ENCODE measurements at places on chromosomes 3 and 15.

GRCh38 chr3:72092778-72093177 lies 307.8 kb upstream of the PROK2 start:
- DNase-seq, result no peak

DNA sequence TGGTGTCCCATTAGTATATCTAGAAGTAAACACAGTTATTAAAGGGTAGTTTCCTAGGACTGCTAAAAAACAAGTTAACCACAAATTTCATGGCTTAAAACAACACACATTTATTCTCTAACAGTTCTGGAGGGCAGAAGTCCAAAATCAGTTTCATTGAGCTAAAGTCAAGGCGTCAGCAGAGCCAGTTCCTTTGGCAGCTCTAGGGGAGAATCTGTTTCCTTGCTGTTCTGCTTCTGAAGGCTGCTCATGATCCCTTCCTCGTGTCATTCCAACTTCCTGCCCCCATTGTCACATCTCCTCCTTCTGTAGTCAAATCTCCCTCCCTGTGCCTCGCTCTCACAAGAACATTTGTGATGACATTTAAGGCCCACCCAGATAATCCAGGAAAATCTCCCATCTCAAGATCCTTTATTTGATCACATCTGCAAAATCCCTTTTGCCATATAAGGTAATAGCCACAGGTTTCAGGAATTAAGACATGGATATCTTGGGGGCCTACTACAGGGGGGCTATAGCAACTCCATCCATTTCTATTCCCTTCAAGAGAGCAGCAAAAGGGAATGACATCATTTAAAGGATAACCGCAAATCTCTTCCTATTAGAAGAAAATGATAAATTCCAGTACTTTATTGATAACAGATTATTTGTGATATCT lies 50.1 kb downstream of the GPR176 start:
- no peak for DNase-seq

- peak; percentile 71 for DNase-seq
Measured at GRCh38 chr3:127694467-127695215, 21.9 kb downstream of the ABTB1 start.

GRCh38 chr3:131903988-131904415 lies 130.8 kb downstream of the CPNE4 start:
- no peak for DNase-seq

GRCh38 chr15:79010278-79010677 lies 65.4 kb upstream of the CTSH start:
- no peak for DNase-seq

- DNase-seq, result no peak
Measured at GRCh38 chr3:126900859-126901540, 81.9 kb upstream of the PLXNA1 start.

GRCh38 chr3:74390121-74390877 lies 224.2 kb downstream of the CNTN3 start:
- peak; percentile 49 for DNase-seq

GRCh38 chr3:192819001-192819569 lies 91.7 kb upstream of the FGF12 start:
- no peak for DNase-seq

DNA sequence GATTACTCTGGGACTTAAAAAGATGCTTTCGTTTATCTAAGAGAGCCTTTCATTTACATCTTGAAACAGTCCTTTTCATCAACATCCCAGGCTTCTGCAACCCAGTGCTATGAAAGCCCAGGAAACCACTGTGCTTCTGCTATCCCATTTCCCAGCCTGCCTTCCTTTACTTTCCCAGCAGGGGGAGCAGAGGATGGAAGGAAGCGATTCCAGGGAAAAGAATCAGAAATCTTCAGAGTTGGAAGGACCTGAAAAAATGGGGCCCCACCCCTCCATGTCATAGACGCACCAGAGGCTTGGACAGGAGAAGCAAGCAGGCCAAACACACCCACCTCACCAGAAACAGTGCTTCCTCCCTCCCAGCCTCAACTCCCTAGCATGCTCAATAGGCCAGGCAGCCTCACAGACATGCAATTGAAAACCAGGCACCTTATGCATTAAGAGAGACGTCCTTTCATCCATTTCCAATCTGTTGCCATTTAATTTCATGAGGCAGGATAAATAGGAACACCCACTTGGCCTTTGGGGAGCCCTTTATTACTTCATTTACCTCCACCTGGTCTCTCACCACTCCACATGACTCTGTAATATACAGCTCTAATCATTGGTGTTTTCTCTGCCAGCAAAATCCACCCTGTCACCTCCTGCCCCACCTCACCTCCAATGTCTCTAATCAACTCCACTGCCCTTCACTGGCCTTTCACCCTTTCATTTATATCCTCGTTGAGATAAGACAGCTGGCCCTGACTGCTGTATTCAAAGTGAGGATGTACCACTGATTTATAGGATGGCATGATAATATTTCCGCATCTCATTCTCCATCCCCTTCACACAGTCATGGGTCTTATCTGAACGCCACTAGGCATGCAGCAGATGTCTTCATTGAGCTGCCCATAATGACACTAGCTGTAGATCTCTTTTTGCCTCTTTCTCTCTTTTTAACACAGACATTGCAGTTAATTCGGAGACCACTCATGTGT lies 583.9 kb downstream of the NTRK3 start:
- DNase-seq, result peak; percentile 79

DNA sequence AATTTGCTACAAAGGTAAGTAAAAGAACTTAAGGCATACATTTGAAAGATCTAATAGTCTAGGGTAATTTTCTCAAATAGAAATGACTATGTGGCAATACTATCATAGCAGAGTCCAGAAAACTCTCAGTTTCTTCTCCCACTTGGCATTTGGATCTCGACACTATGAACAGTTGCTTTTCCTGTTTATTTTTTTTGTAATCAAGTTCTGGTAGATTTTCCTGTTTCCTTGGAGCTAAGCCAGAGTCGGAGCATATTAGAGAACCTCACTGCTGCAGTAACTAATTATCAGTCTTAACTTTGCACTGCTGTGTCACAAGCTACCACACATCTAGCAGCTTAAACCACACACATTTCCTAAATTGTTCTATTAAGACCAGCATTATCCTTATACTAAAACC lies 44.9 kb upstream of the ZNF385D start:
- no peak for DNase-seq

GRCh38 chr15:99564221-99565048 lies 1.3 kb upstream of the MEF2A start:
- DNase-seq, result no peak

GRCh38 chr3:42025370-42026138 lies 63.7 kb upstream of the ULK4 start:
- peak; percentile 96 for DNase-seq

- DNase-seq, result peak; percentile 17
Measured at GRCh38 chr3:126816298-126816697, 112.3 kb downstream of the CHCHD6 start.

DNA sequence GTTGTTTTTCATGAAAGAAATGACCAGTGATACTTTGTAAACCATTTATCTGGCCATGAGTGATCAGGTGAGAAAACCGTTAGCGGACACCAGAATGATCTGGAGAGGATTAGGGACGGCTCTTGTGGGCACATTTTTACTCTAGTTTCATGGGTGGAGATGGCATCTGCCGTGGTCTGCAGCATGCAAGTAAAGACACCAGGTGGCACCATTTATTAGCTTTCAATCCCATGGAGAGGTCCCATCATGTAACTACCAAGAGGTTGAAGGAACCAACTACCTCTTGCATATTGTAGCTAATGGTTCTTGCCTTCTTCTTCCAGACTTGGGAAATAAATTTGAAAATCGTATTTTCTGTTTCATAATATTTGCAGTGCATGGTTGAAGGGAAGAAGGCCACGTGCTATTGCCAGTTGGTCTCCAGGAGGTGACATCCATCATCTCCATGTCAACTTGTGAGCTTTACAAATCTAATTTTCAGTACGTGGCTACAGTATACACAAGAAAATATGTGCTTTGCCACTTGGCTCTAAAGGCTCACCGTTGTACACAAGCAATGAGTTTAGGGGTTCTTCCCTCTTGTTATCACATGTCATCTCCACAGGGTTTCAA lies 1.5 kb upstream of the MAPKBP1 start:
- peak; percentile 86 for DNase-seq

GRCh38 chr3:38579551-38580449 lies 69.7 kb downstream of the SCN5A start:
- DNase-seq, result no peak

DNA sequence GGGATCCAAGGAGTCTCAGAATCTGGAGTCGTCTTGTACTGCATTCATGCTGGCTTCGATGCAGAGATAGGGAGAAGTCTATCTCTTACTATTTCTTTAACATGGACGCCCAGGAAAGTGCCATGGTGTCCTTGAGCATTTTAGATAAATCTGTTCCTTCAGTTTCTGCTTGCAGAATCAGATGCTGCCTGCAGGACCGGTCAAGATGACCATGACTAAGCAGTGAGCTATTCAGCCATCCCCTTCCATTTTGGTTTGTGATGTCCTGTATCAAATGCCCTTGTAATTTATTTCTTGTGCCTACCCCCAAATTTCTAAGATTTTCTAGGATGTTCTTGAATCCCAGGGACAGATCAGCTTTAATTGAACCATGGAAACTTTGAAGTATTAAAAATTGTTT lies 139.4 kb upstream of the TP63 start:
- no peak for DNase-seq

DNA sequence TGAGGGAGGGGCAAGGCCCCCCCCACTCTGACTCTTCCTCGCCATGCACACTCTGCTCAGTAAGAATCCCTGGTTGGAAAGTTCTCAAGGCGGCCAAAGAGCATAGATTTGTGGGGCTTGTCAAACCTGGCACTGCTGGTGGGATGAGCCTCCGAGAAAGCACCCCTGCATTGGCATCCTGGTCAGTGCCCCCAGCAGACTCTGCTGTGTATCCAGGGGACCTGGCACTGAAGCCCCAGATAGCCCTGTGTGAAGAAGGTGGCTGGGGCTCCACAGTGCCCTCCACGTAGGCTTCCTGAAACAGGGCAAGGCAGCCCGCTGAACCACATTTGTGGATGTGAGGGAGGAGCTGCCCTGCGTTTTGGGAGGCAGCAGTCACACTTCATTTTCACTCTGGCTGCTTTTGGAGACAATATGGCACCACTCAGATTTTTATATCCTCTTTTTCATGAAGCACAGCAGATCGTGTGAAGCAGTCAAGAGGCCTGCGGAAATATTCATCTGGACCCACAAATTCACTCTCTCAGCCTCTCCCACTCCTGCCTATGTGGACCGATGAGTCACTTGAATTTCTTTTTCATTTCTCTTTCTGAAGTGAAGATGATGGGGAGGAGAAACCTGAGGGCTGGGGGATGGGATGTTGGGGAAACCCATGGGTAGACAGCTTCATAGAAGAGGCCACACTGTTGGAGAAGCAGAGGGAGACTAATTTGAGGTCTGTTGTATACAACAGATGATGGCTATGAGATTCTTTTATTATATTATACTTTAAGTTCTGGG lies 88.7 kb upstream of the BCL6 start:
- no peak for DNase-seq

- DNase-seq, result peak; percentile 64
Measured at GRCh38 chr15:99729920-99730319, 3.3 kb downstream of the LYSMD4 start.

GRCh38 chr15:62773369-62774165 lies 269.0 kb upstream of the TPM1 start:
- no peak for DNase-seq

DNA sequence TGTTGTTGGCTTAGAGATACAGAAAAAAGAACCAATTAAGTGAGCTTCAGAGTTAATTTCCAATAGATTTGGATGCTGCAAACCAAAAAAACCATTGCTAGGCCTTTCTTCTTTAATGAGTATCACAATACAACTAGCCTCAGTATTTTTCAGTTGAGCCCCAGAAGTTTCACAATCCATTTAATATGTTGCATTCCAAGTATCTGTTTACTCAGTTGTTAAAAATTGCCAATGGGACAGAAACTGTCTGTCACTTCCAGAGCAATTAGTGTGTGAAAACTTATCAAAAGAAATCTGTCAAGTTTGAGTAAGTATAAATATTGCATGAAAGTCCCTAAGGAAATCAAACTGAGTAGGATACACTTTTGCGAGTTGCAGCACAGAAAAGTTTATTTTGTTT lies 247.8 kb downstream of the IL5RA start:
- DNase-seq, result no peak

DNA sequence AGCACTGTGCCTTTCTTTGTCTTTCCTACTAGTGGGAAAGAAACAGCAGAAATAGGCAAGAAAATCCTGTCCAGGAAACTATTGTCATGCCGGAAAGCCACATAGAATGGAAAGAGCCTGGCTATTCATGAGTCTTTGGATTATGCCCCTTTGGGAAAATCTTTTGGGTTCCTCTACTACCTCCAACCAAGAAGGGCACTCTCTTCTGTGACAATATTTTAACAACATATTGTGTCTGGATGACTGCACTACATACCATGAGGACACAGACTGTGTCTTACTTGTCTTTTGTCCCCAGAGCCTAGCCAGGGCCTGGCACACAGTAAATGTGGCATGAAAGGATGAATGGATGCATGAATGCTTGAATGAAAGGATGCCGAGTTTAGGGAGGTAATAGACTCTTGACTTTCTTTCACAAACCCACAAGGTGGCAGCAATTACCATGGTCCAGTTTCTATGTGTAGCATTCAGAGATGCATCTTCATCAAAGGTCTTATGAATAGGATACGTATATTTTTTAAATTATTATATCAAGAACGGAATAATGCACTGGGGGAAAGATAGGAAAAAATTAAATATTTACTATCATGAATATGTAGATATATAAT lies 30.3 kb downstream of the ARL14 start:
- DNase-seq, result peak; percentile 68

DNA sequence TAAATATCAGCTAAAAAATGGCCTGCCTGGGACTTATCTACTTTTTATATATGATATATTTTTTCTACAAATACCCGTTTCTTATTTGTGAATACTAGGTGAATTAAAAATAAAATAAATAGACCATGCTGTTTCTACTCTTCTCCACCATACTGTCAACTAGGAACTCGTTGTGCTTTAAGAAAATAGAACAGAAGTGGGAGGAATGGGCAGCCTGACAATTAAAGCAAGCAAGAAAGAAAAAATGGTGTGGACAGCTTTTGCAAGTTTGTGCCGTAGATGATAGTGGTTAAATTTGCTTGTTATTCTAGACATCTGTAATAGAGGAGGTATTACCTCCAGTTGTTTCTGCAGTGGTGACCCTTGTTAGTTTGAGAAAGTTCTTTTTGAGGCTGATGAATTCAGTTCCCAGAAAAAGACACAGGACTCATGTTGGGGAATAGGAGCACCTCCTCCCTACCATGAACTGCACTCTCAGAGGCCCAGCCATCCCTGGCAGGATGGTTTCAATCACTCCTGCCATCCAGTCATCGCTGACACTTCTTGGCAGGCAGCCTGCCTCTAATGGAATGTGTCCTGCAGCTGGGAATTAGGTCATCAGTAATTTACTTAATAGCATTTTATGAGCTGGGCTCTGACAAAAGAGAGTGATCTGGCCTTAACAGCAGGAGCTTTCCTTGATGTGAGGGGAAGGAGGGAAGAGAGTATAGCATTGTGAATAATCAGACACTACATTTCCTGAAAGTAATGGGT lies 105.0 kb upstream of the GAP43 start:
- DNase-seq, result peak; percentile 59

DNA sequence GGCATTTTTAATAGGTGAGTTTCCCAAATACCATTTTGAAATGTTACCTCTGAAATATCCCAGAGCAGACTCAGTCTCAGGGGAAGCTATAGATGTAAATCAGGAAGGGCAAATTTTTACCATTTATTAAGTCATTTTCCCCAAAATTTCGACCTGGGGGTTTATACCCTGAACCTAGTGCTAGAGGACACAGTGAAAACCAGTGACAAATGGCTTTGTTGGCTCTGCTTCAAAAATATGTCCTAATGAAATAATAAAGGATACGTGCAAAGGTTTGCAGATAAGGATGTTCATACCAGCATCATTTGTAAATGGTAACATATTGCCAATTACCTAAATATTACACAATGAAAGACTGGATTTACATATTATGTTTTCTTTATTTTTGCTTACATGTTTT lies 546.7 kb upstream of the ADAMTS9 start:
- DNase-seq, result no peak

GRCh38 chr3:189236352-189236751 lies 64.6 kb downstream of the TPRG1 start:
- DNase-seq, result no peak

Data from GM23338 (cell line).